ENCODE measurements at places on chromosomes 5 and 9.

GRCh38 chr9:12604164-12604821 lies 88.9 kb upstream of the TYRP1 start:
- no peak for DNase-seq

DNA sequence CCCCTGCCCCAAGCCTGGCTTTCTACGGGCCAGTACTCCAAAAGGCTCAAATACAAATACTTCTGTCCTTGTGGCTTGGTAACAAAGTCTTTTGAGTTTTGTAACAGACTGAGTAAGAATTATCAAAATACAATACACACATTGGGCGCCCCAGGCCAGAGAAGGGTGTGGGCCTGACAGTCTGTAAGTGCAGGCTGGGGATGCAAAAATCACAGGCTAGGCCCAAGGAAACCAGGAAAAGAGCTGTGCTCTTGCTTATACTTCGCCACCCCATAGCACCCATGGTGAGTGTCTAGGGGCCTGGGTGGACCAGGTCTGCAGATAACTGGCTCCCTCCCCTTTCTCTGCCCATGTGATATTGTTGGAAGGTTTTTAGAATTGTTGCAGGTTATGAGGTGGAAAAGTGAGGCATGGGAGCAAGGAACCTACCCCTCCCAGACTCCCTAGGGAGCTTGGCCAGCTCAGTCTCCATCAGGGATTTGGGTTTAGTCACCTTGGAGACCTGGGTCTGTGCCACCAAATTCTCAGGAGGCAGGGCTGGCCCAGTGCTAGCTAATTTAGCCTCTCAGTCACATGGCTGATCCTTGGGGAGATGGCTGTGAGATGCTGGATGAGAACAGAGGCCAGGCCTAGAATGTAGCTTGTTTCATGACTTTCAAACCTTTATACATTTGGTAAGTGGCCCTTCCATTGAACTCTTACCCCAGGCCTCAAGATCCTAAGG lies 72.9 kb downstream of the TARS1 start:
- no peak for DNase-seq

GRCh38 chr5:149697001-149697400 lies 33.1 kb upstream of the PPARGC1B start:
- DNase-seq, result no peak

- no peak for DNase-seq
Observed at GRCh38 chr9:114109124-114109523, 10.0 kb upstream of the KIF12 start.

GRCh38 chr5:14082973-14083372 lies 60.2 kb upstream of the TRIO start:
- no peak for DNase-seq

DNA sequence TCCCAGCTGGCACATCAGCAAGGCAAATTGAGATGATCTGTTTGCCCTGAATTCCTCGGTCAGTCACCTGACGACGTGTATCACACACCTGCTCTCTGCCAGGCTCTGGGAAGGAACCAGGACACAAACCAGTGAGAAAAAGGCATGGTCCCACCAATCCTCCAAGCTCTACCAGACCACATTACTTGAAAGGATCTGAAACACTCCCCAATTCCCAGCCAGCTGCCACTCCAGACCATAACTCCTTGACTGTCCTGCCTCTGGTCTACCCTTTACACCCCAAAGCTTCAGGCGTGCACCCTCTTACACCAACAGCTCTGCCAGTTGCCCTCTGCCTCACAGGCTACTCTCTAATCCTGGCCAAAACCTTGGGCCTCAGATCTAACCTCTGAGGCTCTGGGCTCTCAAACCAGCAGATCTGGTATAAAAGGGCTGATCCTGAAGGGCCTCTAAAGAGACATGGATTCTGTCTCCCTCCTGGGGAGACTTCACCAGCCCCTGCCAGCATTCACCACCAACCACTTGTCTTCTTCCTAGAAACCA lies 6.8 kb downstream of the MGAT1 start:
- no peak for DNase-seq

DNA sequence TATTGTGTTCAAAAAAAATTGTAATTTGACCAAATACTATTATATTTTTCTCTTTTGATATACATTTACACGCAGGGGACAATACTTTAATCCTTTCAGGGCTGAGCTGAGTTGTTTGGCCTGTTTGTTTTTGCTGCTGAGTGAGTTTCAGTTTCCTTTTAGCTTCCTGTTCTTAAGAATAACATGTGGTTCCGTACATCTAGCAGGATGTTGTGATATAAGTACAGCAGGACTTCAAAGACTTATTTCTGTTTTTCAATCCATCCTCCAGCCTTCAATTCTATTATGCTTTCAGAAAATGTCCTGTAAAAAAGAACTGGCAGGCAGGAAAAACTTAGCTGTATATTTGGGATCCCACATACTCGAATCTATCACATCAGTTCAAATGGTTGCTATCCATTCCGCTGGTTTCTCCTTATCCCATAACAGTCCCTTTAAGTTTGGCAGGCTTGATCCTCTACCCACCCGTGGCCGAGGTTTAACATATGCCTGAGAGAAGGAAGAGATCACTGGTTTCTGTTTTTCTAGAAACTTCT lies 1037.3 kb upstream of the ACO1 start:
- no peak for DNase-seq

DNA sequence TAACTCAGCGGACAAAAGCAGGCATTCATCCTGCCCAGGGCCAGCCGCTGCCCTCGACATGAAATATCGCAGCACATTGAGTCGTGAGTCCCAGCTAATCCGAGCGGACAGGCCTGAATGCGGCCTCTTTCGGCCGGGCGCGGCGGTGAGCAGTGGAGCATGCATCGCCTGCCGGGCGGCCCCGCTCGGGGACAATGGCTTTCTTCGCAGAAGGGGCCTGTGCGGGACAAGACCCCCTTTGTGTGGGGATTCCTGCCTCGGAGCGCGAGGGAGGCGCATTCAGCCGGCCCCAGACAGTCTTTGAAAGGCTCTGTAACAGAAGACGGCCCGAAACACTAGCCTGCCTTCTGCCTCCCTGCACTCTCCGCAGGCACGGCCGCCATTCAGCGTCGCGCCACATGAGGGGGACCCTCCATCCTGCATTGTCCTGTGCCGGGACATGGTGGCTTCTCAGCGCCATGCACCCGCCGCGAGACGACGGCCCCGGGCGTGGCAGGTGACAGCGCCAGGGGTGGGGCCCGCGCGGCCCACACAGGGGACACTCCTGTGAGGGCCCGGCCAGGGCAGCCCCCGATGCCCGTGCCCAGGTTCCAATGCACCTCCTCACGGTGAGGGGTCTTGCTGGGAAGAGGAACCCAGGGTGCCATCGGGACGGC lies 52.0 kb downstream of the EXD3 start:
- no peak for DNase-seq

- DNase-seq, result no peak
Observed at GRCh38 chr9:19149230-19149629, 21.9 kb upstream of the PLIN2 start.

DNA sequence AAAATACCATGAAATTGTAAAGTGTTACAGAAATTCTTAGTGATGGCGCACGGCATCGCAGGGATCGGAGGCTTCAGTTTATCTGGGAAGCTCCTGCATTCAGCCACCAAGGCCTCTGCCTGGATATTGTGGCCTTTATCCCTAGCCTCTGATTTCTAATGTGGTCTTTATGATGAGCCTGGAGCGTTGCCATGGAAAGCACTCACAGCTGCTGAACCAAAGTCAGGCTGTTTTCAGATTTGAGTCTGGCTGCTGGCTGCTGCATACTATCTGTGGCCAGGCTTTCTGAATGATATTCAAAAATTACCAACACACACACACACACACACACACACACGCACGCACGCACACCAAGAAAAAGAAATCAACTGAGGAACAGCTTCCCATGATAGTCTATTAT lies 101.1 kb upstream of the ZNF366 start:
- DNase-seq, result no peak

- DNase-seq, result no peak
Observed at GRCh38 chr9:91809581-91810285, 140.3 kb downstream of the ROR2 start.

- DNase-seq, result no peak
Observed at GRCh38 chr9:20417373-20418080, 204.8 kb downstream of the MLLT3 start.

DNA sequence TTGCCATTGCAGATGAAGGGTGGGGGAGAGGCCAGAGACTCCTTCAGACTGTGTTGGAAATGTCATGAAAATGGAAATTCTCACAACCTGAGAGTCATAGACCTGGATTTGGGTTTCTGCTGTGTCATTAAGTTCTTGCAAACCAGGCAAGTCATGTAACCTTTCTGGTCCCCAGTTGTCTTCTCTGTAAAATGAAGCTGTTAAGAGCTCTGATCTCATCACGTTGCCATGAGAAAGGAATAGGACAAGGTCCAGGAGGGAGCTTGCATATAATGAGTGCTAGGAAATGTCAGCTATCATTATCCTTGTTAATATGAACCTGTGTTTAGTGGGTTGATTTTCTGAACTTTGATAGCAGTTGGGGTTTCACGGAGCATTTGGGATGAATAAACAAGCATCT lies 59.1 kb downstream of the FGF1 start:
- DNase-seq, result no peak

DNA sequence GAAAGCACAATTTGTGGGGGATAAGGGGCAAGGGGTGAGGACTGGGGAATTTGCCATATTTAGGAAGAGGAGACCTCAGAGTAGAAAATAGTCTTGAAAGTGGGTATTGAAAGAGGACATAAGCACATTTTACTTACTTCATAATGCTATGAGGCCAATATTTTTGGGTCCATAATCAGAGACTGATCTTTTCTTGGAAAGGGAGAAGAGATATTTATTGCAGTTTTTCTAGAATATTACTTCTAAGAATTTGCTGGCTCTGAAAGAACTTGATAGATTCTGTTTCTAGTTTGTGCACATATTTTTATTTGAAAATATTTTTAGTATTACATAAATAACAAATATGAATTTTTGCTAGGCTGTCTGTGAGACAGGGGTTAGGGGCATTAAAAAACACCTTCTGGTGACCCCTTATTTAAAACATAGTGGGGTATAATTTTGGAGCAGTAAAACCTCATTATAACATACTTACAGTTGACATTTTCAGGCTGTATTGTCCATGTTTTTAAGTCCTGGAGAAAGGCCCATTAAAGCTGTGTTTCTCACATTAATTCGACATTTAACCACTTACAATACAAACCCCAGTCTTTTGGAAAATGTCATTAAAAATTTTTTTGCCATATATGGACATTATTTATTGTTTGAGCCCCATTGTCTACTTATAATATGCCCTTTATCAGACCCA lies 118.9 kb upstream of the NFIB start:
- DNase-seq, result no peak

GRCh38 chr9:136838314-136839228 lies 3.7 kb upstream of the AJM1 start:
- DNase-seq, result no peak

DNA sequence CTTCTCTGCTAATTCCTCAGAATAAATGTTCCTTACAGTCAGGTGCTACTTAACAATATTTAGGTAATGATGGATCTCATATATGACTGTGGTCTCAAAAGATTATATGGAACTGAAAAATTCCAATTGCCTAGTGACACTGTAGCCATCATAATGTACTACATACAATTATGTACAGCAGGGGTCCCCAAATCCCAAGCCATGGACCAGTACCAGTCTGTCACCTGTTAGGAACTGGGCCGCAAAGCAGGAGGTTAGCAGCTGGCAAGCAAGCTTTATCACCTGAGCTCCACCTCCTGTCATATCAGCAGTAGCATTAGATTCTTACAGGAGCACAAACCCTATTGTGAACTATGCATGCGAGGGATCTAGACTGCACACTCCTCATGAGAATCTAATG lies 69.6 kb downstream of the NR2F1-AS1 start:
- no peak for DNase-seq

GRCh38 chr5:35138232-35138631 lies 90.5 kb upstream of the AGXT2 start:
- DNase-seq, result no peak

- DNase-seq, result no peak
Observed at GRCh38 chr5:135059000-135059923, 25.2 kb upstream of the PITX1 start.

GRCh38 chr9:121837113-121837961 lies 185.9 kb downstream of the DAB2IP start:
- DNase-seq, result no peak

DNA sequence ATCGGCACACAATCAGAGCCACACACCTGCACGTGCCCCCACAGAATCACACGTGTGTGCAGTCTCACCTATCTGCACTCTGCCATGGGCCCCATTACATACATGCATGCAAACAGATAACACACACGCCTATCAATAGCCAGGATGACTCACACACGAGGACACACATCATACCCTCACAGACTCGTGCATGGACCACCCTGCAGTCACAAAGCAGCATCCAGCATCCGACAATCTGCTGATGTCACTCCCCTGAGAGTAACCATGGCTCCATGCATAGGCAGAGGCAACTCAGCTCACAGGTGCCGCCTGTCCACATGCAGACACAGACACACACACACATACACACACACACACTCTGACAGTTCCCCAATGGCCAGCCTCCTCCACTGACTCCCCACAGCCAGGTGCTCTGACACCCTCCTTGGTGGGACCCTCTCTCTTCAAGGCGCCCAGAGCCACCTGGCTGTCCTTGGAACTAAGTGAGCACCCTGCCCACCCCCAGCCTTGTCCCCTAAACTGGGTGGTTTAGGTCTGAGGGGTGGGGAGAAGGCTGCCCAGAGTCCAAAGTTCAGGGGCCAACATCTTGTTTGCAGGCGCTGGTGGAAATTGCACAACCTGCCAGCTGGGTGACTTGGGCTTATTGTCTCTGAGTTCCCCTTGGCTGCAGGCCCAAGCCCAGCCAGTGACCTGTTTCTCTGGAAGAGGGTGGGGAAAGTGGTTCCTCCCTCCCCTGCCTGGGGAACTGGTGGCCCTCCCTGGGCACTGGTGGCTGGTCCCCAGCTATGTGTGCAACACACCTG lies 34.6 kb upstream of the NEK6 start:
- no peak for DNase-seq

DNA sequence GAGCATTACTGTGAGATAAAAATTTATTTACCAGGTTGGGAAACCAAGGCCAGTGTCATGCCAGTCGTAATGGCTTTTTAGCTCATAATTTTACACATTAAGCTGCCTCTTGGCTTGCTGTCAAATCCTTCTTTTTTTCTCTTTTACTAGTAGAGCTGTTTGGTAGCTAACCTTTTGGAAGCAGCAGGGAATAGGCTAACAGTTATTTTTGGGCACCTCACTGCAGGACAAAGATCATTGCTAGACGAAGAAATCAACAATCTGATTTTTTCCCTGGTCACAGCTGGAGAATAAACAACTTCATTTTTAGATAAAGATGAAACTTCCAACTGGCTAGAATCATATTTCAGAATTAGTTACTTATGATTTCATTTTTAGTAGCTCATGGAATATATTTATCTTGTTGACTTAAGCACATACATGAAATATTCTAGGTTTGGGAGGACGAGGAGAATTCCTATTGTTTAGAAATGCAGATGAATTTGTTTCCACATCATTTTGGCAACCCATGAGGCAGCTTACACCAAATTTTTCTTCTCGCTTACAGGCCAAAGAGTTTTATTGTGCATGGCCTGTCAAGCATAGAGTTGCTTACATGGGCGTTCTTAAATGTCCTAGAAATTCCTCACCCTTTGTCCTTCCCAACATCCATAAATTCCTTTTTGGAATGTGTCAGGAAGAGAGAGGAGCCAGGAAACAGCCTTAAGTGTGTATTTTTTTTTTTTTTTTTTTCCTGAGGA lies 19.6 kb downstream of the TNC start:
- no peak for DNase-seq

GRCh38 chr9:20188616-20189369 lies 400.0 kb upstream of the SLC24A2 start:
- DNase-seq, result no peak
